Activated T-cell treated with anti-CD3 and anti-CD28 coated beads, Interleukin-2, amount 50 U/mL, for 72 hours (primary cell): ENCODE measurements at places on chromosomes 2 and 18. TPM values are rescaled to one million over a fixed set of nuclear protein-coding genes. Genes with fewer than 3 reads are reported as not detected.

- peaks cover 13% of the 10 kb centered on the region for H3K27me3 ChIP-seq
- peaks cover 34% of the 10 kb centered on the region for H3K4me1 ChIP-seq
- H3K4me3 ChIP-seq = no peak overlapping the region
- no peaks in the 10 kb centered on the region for H3K36me3 ChIP-seq
Observed at GRCh38 chr2:46337208-46337994, 40.2 kb downstream of the EPAS1 start.

- H3K4me3 ChIP-seq = no peak overlapping the region
- peaks cover 16% of the 10 kb centered on the region for H3K4me1 ChIP-seq
- H3K27ac ChIP-seq = no peak overlapping the region
- no peaks in the 10 kb centered on the region for H3K27me3 ChIP-seq
- DNase-seq = no peak
Observed at GRCh38 chr2:85990084-85990483, 101.3 kb upstream of the ST3GAL5 start.

GRCh38 chr2:130313812-130314334 lies 28.8 kb upstream of the IMP4 start:
- DNase-seq = no peak
- no peaks in the 10 kb centered on the region for H3K27me3 ChIP-seq
- no peaks in the 10 kb centered on the region for H3K4me1 ChIP-seq
- H3K27ac ChIP-seq = no peak overlapping the region

DNA sequence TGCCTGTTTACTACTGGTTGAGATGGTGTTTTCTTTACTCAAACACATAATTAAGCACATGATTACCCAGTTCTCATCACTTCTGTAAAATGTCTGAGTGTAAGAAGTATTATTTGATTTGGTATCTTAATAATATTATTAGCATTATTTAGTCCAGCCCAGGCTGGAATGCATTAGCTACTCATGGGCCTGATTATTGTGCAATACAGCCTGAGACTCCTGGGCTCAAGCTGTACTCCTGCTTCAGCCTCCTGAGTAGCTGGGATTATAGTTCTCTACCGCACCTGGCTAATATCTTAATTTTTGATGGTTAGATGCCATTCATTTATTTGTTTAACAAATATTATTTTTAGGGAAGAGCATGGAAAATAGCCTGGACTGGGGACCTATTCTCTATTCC lies 197.6 kb upstream of the MC4R start:
- DNase-seq = no peak
- no peak overlapping the region for H3K4me3 ChIP-seq
- no peak overlapping the region for H3K27ac ChIP-seq
- no peaks in the 10 kb centered on the region for H3K27me3 ChIP-seq
- no peaks in the 10 kb centered on the region for H3K36me3 ChIP-seq

GRCh38 chr2:186427970-186428369 lies 58.1 kb upstream of the ZC3H15 start:
- H3K27ac ChIP-seq = no peak overlapping the region
- peaks cover 8% of the 10 kb centered on the region for H3K4me1 ChIP-seq
- no peak overlapping the region for H3K4me3 ChIP-seq
- H3K36me3 ChIP-seq = no peaks in the 10 kb centered on the region

The MEP1B gene
- not detected for total RNA-seq

The CHRNA1 gene
- total RNA-seq = not detected

The CYP27A1 gene
- total RNA-seq = 0.30 TPM

The POTEJ gene
- not detected for total RNA-seq
